Upper lobe of left lung (tissue), 6 donors: ENCODE measurements at places on chromosomes 7 and 10. TPM values are rescaled to one million over a fixed set of nuclear protein-coding genes. Genes with fewer than 3 reads are reported as not detected.

GRCh38 chr10:103845972-103846371, 9.4 kb downstream of the SH3PXD2A start:
- H3K36me3 ChIP-seq = no peaks in the 10 kb centered on the region
- H3K27me3 ChIP-seq = no peaks in the 10 kb centered on the region
- H3K4me1 ChIP-seq = peaks cover 51% of the 10 kb centered on the region
- H3K27ac ChIP-seq = no peak overlapping the region

- H3K4me1 ChIP-seq = peaks cover 12% of the 10 kb centered on the region
- no peak overlapping the region for H3K4me3 ChIP-seq
- H3K36me3 ChIP-seq = no peaks in the 10 kb centered on the region
These were observed 143.0 kb upstream of the BMPER start for GRCh38 chr7:33762151-33762910.

The OPN4 gene
- total RNA-seq = not detected

The NUTM2A gene
- 2.6 TPM for total RNA-seq

GRCh38 chr7:79407351-79407750, 46.1 kb downstream of the MAGI2 start:
- H3K4me3 ChIP-seq = no peak overlapping the region
- H3K27me3 ChIP-seq = no peaks in the 10 kb centered on the region
- no peaks in the 10 kb centered on the region for H3K36me3 ChIP-seq
- H3K4me1 ChIP-seq = no peaks in the 10 kb centered on the region

DNA sequence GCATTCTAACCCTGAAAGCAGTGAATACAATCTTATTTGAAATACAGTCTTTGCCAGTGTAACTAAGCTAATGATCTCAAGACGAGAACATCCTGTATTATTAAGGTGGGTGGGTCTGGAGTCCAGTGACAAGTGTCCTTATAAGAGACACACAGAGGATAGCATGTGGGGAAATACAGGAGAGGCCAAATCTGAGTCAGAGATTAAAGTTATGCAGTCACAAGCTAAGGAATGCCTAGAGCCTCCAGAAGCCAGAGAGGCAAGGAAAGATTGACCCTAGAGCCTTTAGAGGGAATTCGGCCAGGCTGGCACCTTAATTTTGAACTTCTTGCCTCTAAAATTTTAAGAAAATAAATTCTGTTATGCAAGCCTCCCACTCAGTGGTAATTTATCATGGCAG, 87.5 kb upstream of the HGF start:
- H3K4me1 ChIP-seq = no peaks in the 10 kb centered on the region
- no peak overlapping the region for H3K27ac ChIP-seq
- no peak overlapping the region for H3K4me3 ChIP-seq
- no peaks in the 10 kb centered on the region for H3K36me3 ChIP-seq
- no peak for DNase-seq
- H3K27me3 ChIP-seq = no peaks in the 10 kb centered on the region

The NEUROG3 gene
- not detected for total RNA-seq

The DIP2C gene
- total RNA-seq = 19.2 TPM

The CYP2C19 gene
- total RNA-seq = not detected

DNA sequence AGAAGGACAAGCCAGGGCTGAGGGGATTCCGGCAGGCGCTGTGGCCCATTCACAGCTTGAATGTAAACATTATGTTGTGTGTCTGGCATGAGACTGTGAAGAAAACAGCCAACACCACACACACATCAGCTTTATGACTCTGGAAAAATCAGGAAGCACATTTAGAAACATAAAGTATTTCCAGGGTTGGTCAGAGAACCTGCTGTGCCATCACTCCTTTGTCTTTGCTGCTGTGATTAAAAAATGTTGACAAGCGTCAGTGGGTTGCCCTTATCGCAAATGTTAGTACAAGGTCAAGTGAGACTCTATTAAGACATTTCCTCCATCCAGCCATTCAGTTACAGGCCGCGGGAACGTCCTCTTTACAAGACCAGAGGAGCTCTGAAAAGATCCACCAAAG, 95.4 kb downstream of the TAX1BP1 start:
- H3K4me1 ChIP-seq = no peaks in the 10 kb centered on the region
- no peaks in the 10 kb centered on the region for H3K36me3 ChIP-seq
- DNase-seq = no peak
- H3K27ac ChIP-seq = no peak overlapping the region
- H3K4me3 ChIP-seq = no peak overlapping the region
